ENCODE measurements at places on chromosomes 11 and 22.

- DNase-seq: no peak
Measured at GRCh38 chr11:118295199-118295598, 9.3 kb upstream of the CD3E start.

DNA sequence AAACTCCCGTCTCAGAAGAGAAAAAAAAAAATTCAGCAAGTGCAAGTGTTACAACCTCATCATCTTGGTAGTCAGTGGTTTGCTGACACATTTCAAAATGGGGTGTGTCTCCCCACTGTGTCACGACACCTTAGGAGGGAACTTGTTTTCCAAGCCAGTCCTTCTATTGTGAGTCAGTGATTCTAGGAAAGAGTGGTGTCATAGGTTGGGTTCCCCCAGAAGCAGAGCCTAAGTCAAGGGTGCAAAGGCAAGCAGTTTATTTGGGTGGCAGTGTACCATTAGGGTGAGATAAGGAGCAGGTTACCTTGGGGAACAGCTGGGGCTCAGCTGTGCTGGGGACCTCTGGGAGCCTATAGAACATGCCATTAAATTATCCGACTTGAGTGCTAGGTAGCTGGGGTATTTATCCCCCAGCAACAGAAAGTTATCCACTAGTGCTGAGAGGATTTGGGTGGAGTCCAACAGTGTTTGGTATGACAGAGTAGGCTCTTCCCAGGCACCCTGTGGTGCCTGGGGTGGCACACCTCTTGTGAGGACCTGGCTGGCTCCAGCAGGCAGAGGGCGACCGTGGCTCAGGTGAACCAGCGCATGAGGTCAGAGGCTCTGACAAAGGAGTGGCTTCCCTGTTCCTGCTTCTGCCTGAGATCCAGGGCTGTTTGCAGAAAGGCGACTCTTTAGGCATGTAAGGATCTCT, 41.7 kb downstream of the KIAA1671 start:
- DNase-seq: peak; percentile 82

GRCh38 chr11:93080146-93080759, 110.8 kb downstream of the MTNR1B start:
- DNase-seq: peak; percentile 13

- no peak for DNase-seq
Measured at GRCh38 chr22:50560034-50560433, 2.7 kb downstream of the SYCE3 start.

DNA sequence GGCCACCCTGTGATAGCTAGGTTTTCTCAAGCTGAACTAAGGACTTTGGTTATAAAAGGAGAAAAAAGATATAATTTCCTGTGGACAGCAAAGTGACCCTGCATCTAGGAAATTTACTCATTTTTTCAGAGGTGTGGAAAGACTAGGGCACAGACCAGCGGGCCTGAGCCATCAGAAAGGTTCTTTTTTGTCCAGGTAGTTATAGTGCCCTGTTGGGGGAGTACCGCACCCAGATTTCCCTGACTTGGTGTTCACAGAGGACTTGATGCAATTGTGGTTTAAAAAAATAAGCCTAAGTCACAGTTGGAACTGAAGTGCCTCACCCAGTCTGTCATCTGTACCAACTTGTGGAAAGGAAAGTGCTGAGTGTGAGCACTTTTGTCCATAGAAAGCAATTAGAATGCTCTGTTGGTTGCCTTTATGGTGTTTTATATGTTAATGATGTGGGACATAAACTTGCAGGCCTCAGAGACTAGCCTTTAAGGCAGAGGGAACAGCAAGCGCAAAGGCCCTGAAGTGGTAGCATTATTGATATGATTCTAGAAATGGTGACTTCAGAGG, 3.1 kb downstream of the SYT9 start:
- DNase-seq: no peak

DNA sequence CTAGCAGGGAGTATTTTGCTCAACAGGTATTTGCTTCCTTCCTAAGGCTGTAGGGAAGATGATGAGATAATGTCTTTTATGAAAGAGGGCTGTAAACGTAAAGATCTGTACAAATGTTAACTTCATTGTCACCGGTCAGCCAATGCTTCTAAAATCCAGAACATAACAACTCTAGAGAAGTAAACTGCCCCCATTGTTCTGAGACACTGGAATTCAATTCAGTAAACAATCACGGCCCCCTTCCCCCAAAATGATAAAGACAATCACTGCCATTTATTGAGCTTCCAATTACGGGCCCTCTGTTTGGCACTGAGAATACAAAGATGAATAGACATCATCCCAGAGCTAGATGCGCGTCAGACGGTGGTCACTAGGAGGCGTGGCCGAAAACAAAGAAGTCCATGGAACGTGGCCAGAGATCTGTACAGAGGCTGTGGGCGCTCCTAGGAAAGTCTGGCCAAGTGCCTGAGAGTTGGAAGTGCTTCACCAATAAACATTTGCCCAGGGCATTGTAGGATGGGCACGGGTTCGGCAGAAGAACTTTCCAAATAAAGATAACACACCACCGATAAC, 576 bp downstream of the TMEM258 start:
- peak; percentile 80 for DNase-seq

DNA sequence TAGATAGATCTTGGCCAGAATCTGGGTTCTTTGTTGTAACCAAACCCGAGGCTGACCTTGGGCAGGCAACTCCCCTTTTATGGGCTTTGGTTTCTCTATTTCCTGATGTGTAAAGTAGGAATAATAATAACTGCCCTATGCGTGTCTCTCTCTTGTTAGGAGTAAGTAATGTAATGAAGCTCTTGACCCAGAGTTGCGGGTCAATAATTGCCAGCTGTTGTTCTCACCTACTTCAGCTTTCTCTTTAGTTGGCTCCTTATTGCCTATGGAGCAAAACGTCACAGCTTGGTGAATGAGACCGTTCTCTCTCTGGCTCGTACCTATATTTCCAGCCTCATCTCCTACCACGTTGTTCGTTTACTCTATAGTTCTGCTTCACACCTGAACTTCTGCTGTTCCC, 56.6 kb upstream of the KIRREL3 start:
- no peak for DNase-seq

- no peak for DNase-seq
Measured at GRCh38 chr11:64400667-64401066, 41.7 kb downstream of the RPS6KA4 start.

DNA sequence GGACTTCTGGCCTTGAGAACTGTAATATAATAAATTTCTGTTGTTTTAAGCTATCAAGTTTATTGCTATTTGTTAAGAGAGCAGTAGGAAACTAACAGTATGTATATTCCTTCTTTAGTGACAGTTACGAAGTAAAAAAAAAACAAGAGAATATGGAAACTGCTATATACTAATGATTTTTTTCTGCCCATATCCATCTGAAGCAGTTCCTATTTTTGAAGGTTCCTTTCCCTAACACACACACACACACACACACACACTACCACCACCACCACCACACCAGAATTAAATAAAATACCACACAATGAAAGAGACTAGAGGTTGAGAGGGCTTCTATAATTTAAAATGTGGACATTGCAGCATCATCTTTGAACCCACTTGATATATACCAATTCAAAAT, 44.4 kb upstream of the CARD18 start:
- no peak for DNase-seq

GRCh38 chr11:132114185-132114584, 743.8 kb downstream of the NTM start:
- DNase-seq: peak; percentile 36

- no peak for DNase-seq
Measured at GRCh38 chr11:117144477-117145392, 648 bp downstream of the PAFAH1B2 start.

- no peak for DNase-seq
Measured at GRCh38 chr22:30829901-30830550, 135.4 kb downstream of the OSBP2 start.

GRCh38 chr11:79431535-79431934, 9.3 kb downstream of the TENM4 start:
- DNase-seq: no peak

GRCh38 chr22:24099071-24099470, 82.2 kb upstream of the SUSD2 start:
- DNase-seq: no peak

DNA sequence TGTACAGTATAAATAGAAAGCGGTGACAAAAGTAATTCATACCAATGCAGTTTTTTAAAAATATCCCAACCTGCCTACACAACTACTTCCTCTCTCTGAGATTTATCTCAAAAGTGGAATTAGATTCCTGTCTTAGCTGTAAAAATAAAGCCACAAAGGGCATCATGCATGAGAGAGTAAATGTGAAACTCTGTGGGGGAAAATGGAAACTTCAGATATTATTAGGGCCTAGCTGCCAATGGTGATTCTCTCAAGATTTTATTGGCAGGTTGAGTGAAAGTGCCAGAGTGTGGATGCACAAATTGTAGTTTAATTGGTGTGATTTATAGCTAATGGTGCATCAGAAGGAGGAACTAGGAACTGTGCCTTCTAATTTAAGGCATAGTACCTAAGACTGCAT, 356.9 kb upstream of the CCDC90B start:
- no peak for DNase-seq

DNA sequence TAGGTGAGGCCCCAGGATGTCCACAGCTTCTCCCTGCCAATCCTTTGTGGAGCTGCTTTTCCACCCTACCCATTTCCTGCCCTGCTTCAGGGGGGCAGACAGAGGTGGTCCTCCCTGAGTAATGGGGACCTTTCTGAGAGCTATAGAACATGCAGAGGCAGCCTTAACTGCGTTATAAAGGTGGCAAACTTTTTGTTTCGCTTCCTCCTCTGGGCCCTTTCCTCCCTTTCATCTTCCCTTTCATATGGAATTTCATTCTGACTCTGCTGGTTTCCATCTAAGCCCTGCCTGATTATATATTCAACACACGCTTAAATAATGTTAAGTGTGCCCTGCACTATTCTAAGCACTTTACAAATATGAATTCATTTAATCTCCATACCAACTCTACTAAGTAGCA, 169.3 kb upstream of the E2F8 start:
- no peak for DNase-seq

DNA sequence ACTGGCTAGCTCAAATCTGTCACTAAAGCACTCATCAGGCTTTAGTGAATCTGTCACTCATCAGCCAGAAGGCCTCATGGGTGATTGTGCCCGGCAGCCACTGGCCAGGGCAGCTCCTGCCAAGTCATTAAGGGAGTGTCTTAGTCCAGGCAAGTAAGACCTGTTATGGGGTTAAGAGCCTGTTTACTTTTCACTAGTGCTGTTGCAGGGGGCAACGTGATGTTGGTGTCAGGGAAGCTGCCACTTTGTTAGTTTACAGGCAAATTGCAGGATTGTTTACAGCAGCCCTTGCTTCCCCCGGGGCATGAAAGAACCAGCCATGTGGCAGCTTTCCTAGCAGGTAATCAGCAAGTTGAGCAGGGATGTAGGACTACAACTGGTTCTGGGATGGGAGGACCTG, 155.6 kb upstream of the NCAM1 start:
- DNase-seq: peak; percentile 38

DNA sequence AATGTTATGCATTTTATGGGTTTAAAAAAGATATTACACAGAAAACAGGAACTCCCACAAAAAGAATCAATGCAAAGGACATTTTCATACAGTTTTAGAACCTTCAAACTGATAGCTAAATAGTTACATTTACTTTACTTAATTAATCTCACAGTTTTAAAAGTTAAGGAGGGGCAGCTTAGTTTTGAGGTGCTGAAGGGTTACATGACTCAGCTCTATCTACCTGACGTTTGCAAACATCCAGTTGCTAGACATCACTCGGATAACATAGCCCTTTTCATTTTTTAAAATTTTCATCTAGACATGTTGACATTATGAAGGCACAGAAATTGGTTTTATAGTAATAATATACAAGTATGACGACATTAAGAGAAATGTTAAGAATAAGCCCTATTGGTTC, 53.7 kb upstream of the HSD17B12 start:
- DNase-seq: no peak

GRCh38 chr22:36480941-36481392, 473 bp downstream of the TXN2 start:
- no peak for DNase-seq

GRCh38 chr22:31049815-31050420, 31.2 kb upstream of the SMTN start:
- no peak for DNase-seq

DNA sequence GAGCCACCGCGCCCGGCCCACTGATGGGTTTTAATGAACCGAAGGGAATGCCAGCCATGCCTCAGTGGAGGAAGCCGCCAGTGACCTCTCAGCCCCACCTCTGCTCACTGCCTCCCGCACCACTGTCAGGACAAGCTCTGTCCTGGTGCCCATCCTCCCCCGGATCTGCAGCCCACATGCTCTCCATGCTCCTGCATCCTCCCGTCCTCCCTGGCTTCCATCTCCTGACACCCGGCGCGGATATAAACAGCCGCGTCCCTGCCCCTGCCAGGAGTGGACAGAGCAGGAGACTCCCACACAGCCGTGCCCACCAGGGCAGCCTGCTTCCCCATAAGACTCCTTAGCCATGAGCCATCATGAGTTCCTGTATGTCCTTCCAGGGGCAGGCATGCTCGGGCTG, 26.9 kb downstream of the MACROD1 start:
- DNase-seq: no peak

DNA sequence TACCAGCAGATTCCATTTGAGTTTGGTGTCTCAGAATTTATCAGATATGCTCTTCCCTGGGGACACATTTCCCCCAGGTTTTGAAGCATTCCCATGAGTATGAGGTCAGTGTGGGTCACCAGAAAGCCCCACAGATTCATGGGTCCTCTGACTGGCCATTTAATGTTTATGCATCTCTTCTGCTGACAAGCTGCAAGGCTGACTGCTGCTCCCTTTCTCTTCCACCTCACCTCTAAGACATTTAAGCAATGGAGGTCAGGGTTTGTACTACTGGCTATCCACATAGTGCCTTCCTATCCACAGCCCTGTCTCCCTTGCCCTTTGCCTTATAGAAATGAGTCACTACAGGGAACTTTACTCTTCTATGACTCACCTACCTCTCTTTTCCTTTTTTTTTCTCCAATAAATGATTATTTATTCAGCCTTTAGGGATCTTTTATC, 106.0 kb upstream of the TIMP3 start:
- no peak for DNase-seq

GRCh38 chr11:66906061-66906733, 49.3 kb downstream of the LRFN4 start:
- no peak for DNase-seq

DNA sequence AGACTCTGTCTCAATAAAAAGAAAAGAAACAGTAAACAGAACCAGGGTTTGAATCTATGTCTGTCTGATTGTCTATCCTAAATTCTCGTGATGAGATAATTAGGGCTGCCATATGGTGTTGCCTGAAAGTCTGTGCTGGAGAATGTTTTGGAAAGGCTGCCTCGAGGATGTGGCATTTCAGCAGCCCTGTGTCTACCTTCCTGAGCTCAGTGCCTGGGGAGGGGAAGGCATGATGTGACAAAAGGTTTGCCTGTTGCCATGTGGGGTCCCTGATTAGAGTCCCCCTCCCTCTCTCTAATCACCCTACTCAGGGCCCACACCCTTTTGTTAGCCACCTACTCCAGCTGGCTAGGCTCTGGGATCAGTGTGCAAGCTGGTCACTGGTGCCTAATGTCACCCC, 15.2 kb downstream of the CD82 start:
- DNase-seq: no peak

DNA sequence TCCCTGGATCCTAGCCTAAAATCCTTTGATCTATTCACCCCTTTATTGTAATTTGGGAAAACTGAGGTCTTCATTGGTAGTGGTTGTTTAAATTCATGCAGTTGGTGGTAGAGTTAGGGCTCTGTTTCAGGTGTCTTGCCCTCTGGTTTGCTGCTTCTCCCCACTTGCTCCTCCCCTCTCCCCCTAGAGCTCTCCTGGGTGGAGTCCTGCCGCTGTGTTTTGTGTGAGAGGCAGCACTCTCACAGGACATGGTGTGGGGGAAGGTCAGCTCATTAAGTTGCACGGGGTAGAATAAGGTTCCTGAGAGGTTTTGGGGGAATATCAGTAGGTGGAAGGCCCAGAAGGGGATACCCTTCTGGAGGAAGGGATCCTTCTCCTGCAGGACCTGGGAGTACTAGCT, 98.1 kb upstream of the NECTIN1 start:
- no peak for DNase-seq

All from NCI-H2029 treated with DMSO at 0.1 percent for 48 hours (cell line).